Vagina (tissue), 2 donors: ENCODE measurements at places on chromosomes 7 and 10. TPM values are rescaled to one million over a fixed set of nuclear protein-coding genes. Genes with fewer than 3 reads are reported as not detected.

The SEMA3D gene
- 2.2 TPM for total RNA-seq

The DLG5 gene
- total RNA-seq: 57.5 TPM

The ENTPD1 gene
- total RNA-seq: 17.7 TPM

The PDE6C gene
- not detected for total RNA-seq

The PRR15 gene
- not detected for total RNA-seq

- no peak for DNase-seq
- H3K27me3 ChIP-seq: no peaks in the 10 kb centered on the region
Measured at GRCh38 chr7:31307972-31308371, 32.6 kb downstream of the NEUROD6 start.

DNA sequence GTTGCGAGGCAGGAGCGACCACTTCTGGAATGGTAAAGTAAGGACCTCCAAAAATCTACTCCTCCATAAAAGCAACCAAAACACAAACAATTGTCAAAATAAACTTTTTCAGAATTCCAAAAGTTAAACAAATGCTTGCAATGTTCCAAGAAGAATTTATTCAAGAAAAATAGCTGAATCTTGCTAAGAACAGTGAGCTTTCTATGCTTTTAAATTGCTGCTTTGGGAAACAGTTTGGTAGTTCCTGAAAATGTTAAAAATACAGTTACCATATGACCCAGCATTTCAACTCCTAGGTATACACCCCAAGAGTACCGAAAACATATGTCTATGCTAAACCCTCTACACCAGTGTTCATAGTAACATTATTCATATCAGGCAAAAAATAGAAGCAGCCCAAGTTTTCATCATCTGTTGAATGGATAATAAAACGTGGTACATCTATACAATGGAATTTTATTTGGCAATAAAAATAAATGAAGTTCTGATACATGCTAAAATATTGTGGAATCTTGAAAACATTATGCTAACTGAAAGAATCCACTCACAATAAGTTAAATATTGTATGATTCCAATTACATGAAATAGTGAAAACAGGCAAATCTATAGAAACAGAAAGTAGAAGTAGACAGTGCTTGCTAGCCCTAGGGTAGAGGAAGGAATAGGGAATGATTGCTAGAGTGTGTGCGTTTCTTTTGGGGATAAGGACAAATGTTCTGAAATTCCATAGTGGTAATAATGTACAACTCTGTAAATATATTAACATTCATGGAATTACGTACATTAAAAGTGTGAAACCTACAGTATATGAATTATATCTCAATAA lies 57.0 kb downstream of the LRRN3 start:
- no peak overlapping the region for H3K4me3 ChIP-seq
- H3K27ac ChIP-seq: no peak overlapping the region
- no peaks in the 10 kb centered on the region for H3K36me3 ChIP-seq
- no peak for DNase-seq
- no peaks in the 10 kb centered on the region for H3K27me3 ChIP-seq
- H3K4me1 ChIP-seq: no peaks in the 10 kb centered on the region

- no peaks in the 10 kb centered on the region for H3K4me1 ChIP-seq
- no peak for DNase-seq
- no peak overlapping the region for H3K4me3 ChIP-seq
- H3K36me3 ChIP-seq: no peaks in the 10 kb centered on the region
Measured at GRCh38 chr10:274866-275265, 139.6 kb downstream of the ZMYND11 start.

DNA sequence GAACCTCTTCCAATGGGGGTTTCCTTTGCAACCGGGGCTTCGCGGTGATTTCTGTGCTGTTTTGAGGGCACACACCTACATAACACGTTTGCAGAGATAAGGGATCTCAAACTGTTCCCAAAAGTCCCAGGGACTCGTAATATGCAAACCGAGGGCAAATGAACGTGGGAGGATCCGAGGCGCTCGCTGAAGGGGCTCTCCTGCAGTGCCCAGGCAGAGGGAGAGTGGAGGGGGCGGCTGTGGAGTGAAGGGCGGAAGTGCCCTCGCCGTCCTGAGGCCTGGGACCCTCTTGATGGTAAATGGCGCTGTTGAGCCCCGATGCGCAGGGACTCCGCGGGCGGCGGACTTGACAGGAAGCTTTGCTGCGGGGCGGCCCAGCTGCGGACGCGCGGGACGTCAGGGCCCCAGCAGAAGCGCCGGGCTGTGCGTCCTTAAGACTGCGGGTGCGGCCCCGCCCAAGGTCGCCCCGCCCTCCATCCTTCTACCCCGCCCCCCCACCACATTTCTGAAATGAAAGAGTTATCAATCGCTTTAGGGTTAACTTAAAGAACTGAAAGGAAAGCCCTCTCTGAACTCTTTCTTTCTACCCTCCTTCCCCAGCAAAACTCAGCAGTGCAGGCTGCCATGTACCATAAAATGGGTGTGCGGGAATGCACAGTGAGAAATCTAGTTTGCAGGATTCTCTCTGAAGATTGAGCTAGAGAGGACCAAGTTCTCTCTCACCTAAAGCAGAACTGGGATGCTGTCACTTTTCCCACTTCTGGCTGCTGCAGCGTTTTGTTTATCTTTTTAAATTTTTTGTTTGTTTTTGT lies 151.8 kb upstream of the YAE1 start:
- no peaks in the 10 kb centered on the region for H3K36me3 ChIP-seq
- peaks cover 5% of the 10 kb centered on the region for H3K4me1 ChIP-seq
- no peaks in the 10 kb centered on the region for H3K27me3 ChIP-seq

DNA sequence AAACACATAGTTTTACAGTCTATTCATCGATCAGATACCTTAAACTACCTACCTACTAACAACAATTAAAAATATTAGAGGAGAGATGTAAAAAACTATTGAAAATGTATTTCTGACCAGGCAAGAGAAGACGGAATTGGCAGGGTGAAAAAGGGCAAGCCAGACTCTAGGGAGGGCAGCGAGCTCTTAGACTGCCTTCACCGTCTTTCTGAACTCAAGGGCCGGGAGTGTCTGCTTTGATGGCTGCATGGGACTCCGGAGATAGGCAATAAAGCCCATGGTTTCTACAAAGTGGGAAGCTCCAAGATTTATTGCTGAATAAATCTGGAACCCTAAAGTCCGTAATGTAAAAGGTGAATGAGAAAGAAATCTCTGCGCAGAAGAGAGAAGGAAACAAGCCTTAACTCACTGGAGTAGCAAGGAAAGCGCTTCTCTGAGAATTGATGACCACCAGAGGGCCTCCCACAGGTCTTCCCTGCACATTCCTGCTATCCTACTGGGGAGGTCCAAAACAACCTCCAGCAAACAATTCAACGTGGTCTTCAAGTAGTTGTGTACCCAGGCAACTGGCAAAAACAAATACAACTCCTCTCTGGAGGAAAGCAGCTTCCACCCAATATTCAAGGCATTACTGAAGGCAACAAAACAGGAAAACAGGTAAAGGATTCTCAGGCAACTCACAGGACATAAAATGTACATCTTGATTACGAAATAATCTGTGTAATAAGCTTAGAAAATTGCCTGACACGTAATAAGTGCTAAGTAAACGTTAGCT lies 181.3 kb downstream of the SDK1 start:
- no peaks in the 10 kb centered on the region for H3K27me3 ChIP-seq
- DNase-seq: no peak
- H3K4me1 ChIP-seq: no peaks in the 10 kb centered on the region
- H3K36me3 ChIP-seq: no peaks in the 10 kb centered on the region

DNA sequence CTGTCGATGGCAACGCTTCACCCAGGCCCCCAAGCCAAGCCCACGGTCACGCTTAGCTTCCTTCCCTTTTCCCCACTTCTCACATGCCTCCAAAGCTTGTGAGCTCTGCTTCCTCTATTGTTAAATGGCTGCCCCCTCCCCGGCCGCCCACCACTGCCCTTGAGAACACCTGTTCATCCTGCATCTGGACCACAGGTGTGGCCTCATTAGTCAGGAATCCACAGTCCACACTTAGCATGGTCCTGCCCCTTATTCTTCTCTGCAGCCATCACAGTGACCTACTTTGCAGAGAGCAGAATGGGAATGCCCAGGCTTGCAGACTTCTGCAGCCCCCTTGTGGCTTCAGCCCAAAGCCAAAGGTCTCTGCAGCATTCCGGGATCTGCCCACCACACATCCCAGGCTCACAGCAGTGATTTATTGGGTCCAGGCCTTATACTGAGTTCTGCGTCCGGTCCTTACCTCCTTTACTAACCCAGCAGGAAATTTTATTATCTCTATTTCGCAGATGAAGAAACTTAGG lies 66.9 kb downstream of the PTPRE start:
- no peak overlapping the region for H3K4me3 ChIP-seq
- no peaks in the 10 kb centered on the region for H3K36me3 ChIP-seq
- H3K4me1 ChIP-seq: peaks cover 24% of the 10 kb centered on the region

- H3K27me3 ChIP-seq: no peaks in the 10 kb centered on the region
- H3K36me3 ChIP-seq: no peaks in the 10 kb centered on the region
- no peak overlapping the region for H3K27ac ChIP-seq
- DNase-seq: no peak
Measured at GRCh38 chr10:72483471-72483870, 128.8 kb upstream of the DNAJB12 start.
